ENCODE measurements at places on chromosomes 3 and 15.

DNA sequence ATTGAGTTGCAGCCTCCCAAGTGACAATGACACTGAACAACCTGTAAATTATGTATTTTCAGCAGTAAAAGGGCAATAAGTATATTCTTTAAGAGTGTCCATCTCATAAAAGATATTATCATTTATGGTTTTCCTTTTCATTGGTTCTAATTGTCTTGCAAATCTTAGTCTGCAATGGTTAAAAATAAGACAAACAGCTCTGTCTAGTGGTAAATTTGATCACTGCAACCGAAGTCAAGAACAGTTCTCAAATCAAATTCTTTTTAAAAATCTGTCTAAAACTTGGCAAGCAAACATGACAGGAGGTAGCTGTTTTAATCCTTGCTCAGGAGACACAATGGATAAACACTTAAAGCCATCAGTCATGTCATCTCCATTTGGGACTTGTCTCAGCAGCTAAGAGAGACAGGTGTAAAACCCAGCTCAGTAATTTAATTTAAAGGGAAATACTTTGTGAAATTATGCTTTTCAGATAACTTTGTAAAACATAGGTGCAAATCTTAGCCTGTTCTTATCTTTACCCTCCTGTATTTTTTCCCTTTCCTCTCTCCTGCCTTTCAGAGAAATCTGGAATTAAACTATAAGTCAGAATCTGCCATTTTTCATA, 150.3 kb upstream of the ARHGEF26 start:
- no peak for DNase-seq

DNA sequence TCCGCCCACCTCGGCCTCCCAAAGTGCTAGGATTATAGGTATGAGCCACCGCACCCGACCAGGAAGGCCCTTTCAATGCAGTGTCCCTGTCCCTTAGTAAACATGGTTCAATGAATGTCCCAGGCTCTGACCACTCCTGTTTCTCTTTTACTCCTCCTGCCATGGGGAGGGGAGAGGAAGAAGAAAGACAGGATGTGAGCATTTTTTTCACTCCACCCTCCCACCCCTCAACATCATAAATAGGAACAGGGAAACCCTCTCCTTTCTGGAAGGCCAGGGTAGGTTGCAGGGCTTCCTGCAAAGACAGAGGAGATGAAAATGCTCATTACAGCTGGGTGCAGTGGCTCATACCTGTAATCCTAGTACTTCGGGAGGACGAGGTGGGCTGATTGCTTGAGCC, 7.5 kb upstream of the TATDN2 start:
- DNase-seq, result no peak

DNA sequence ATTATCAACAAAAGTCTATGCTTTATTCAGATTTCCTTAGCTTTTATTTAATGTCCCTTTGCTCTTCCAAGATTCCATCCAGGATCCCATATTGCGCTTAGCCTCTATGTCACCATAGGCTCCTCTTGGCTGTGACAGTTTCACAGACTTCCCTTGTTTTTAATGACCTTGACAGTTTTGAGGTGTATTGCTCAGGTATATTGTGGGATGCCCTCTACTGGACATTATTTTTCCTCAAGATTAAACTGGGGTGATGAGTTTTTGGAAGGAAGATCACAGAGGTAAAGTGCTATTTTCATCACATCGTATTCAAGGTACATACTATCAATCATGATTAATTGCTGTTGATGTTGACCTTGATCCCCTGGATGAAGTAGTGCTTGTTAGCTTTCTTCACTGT, 99.1 kb upstream of the SMAD3 start:
- no peak for DNase-seq

- DNase-seq, result no peak
These were observed 94.7 kb upstream of the PDZRN3 start for GRCh38 chr3:73719413-73719851.
